ENCODE measurements at places on chromosomes 2 and 18.

- no peak for DNase-seq
These were observed 41.7 kb upstream of the NABP1 start for GRCh38 chr2:191636235-191636543.

DNA sequence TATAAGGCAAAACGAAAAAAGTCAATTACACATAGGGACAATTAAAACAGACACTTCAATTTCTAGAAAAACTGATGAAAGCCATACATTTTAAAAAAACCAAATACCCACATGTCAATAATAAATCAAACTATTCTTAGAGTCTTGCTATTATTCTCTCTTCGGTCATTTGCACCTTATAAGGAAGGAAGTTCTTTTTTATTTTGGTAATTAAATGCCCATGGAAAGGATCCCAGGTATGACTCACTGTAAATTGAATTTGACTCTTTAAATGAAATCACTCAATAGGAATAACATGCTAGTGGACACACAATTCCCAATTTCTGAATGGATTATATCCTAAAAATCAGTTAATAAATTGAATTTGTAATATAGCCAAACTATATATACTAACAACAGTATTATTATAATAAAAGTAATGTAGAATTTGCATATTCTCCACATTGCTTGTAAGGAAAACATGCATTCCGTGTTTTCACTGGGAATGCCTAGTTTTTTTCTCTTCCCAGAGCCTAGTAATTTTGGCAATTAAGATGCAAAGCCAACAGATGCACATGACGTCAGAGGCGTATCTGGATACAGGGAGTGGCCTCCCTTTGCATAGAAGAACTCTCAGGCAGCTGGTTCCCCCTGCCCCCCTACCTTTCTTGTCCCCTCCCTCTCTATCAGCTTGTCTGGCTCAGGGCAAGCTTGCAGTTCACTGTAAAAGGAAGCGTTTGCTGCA is 153.5 kb upstream of the PGAP1 start:
- no peak for DNase-seq

GRCh38 chr2:239029958-239030357 is 182.1 kb downstream of the TWIST2 start:
- no peak for DNase-seq

- DNase-seq, result no peak
These were observed 226.0 kb downstream of the FAM210A start for GRCh38 chr18:13500227-13500865.

- DNase-seq, result no peak
These were observed 136.4 kb downstream of the LRP2 start for GRCh38 chr2:169225906-169226305.

GRCh38 chr2:24913911-24914310 is 6.1 kb downstream of the ADCY3 start:
- DNase-seq, result no peak

- no peak for DNase-seq
These were observed 59.9 kb upstream of the SLC1A4 start for GRCh38 chr2:64929333-64929732.

DNA sequence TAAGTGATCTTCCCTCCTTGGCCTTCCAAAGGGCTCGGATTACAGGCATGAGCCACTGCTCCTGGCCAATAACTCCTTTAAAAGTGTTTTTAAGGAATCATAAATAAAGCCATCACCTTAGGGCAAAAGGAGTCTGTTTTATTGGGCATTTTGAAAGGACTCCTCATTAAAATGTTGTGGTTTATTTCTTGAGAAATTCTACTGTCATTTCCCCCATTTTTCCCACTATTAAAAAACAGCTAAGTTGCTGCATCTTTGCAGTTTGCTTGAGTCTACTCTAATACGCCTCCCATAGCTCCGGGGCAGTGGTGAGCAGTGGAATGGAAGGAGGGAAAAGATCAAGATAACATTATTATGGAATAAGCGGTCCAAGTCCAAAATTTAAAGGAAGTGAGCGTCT is 293.2 kb downstream of the PIEZO2 start:
- no peak for DNase-seq

- DNase-seq, result no peak
These were observed 410.5 kb upstream of the MEIS1 start for GRCh38 chr2:66024391-66024790.

DNA sequence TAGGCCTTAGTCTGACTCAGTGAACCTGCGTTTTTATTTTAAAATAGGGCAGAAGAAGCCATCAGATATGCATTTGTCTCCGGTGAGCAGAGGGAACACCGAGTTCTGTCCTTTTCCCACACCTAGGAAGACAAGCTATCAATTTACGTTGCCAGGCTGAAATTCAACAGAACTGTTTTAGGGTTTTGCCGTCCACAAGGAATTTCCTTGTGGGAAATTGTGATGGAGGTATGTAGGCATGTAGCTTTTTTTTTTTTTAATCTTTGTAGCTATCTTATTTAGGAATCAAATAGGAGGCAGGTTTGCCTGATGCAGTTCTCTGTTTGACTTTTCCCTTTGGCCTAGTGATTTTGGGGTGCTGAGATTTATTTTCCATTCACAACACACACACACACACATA is 62.0 kb upstream of the ASAP2 start:
- DNase-seq, result no peak

- no peak for DNase-seq
These were observed 111.2 kb upstream of the KLHL29 start for GRCh38 chr2:23273786-23274185.

DNA sequence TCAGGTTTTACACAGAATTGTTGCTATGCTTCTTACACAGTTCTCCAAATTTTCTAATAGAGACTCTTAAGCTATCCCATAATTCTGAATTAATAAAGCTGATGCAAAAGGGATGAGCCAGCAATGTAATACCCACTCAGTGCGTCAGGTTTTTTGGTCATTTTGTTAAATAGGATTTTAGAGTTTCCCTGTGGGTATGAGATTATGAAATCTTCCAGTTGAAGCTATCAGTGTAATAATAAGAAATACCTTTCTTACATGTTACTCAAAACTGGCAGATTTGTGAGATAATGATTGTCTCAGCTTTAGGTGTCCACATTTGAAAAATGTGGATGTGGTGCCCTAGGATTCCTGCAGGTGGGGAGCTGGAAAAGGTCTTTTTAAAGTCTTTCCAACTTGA is 44.5 kb downstream of the SOCS6 start:
- no peak for DNase-seq

- no peak for DNase-seq
These were observed 49.1 kb downstream of the SOX11 start for GRCh38 chr2:5741242-5741641.

DNA sequence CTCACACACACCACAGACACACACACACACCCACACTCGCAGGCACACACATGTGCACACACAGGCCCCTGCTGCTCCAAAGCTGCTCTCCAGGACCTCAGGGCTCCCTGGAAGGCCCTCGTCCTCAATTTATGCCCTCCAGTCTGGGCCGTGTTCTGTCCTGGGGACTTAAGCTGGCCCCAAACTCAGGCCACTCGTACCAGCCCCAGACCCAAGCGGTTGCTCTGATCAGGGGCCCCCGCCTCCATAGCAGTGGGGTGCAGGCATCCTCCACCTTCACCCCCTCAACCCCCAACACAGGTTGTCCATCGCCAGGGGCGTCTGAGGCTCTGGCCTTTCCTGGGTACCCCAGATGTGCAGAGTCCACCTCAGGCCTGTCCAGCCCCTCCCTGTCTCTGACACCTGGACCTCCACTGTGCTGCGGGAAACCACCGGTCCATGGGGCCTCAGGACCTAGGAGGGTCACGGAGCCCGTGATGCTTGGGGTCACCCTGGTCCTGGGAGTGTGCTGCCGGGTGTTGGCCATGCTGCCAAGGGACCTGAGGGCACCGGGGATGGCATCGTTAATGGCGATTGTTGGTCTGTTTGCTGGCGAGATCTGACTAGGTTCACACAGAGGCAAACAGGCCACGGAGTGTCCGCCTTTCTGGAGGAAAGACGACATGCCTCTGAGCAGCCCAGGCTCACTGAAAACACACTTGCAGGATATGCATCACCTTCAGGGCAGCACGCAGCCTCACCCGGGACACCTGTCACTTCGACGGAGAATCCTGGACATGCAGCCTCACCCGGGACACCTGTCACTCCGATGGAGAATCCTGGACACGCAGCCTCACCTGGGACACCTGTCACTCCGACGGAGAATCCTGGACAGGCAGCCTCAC is 155.6 kb downstream of the NDUFA10 start:
- no peak for DNase-seq

GRCh38 chr18:30121397-30121796 is 921.1 kb downstream of the DSC3 start:
- no peak for DNase-seq

- no peak for DNase-seq
These were observed 146.3 kb upstream of the CTAGE1 start for GRCh38 chr18:22564036-22564435.

DNA sequence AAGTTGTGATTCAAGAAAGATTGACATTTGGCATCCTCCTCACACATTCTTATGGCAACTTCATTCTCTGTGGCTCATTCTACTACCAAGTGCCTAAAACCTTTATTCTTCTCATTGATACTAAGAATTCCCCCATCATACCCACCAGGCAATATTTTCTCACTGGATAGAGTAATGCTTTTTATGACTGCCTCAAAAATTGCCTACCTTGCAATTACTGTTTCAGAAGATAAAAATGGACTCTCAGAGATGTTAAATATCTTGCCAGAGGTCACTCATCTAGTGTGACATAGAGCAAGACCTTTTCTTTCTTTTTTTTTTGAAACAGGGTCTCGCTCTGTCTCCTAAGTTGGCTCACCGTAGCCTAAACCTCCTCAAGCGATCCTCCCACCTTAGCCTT is 192.8 kb upstream of the KYNU start:
- DNase-seq, result no peak

DNA sequence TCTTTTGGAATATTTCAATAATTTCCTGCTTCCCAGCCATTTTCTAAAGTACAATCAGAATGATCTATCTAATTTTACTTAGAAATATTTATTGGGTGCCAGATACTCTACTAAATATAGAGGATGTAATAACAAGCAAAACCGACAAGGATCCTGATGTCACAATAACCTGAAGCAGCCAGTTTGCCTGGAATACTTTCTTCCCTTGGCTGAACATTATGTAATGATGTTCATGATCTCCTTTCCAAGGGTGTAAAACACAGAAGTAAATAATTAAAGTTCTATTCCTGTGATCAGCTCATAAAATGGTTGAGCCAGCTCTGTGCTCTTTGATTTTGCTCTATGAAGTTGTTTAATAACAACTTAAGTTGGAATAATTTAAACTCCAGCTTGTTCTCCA is 2.6 kb upstream of the MRPL19 start:
- DNase-seq, result no peak

GRCh38 chr2:18123211-18123570 is 244.7 kb downstream of the KCNS3 start:
- DNase-seq, result no peak

DNA sequence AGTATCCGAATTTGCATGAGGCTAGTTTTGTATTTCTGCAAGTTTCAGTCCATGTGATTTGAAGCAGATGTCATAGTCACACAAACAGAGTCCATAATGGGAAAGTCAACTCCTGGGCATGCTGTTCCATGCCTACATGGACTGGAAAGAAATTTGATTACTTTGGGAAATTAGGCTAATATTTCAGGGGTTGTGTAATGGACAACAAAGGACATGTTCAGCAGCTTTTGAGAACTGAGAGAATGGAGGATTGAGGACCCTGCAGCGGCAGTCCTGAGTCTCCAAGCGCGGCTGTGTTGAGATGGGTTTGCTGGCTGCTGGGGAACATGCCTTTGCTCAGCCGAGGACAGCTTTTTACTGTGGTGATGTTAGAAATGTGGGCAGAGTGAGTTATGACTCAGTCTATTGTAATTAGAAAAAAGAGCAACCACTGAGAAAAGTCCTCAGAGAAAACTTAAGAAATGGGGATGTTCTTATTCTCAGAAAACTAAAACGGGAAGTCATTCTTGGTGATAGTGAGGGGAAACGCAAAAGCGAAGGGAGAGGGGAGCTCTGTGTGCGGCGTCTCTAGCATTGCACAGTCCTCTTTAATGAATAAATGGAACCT is 149.2 kb downstream of the FAM210A start:
- no peak for DNase-seq

DNA sequence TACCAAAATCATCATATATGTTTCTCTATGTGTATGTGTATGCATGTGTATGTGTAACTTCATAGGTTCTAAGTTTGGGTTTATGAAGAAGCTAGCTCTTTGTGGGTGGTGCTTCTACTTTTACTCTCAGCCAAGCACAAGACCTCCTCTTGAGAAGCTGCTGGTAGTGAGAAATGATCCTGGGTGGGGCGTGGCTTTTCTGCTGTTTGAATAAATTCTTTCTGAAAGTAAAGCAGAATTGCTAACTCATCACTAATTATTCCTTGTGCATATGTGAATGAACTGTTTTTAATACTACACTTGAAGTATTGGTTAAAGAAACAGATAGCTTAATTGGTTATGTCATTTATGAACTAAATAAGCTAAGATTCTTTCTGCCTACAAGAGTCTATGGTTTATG is 7.6 kb upstream of the GAREM1 start:
- no peak for DNase-seq

- no peak for DNase-seq
These were observed 422.5 kb upstream of the PIK3C3 start for GRCh38 chr18:41532344-41533086.

DNA sequence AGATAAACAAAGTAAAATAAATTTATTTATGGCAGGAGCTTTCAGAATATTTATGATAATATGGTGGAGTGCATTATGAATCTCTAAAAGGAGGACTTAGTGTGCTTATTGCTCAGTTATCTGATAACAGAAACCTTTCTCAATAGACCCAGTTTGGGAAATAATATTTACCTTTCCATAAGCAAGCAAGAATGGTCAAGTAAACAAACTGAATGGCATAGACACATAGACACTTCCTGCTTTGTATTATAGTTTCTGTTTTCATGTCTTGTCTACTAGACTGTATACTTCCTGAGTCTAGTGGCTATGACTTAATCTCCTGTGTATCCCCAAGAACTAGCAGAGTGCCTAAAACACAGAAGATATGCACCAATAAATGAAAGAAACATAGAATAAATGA is 87.8 kb downstream of the UPP2 start:
- DNase-seq, result no peak

GRCh38 chr2:145563741-145564615 is 1044.1 kb upstream of the ZEB2 start:
- DNase-seq, result no peak

GRCh38 chr2:75571730-75572430 is 11.1 kb upstream of the EVA1A start:
- no peak for DNase-seq

DNA sequence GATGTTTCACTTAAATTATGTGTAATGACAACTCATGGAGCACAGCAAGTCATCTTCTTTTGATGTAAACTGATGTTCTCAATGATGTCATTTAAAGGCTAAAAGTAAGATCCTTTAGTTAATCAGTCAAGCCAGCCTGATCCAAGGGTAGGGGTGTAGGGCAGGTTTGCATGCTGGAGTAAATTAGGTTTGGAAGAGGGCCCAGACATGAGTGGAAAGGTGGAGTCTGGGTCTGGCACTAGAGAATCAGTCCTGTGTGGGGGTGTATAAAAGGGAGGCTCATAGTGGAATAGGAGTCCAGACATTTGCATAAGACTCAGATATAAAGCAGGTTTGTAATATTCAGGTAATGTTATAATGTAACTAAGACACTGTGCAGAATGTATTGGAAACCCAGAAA is 88.8 kb upstream of the NYAP2 start:
- DNase-seq, result no peak

GRCh38 chr2:239601880-239602279 is 201.1 kb upstream of the HDAC4 start:
- DNase-seq, result no peak

Data from cerebellar nuclear complex (tissue), 1 donor.